ENCODE measurements at places on chromosomes 12 and 14. TPM values are rescaled to one million over a fixed set of nuclear protein-coding genes. Genes with fewer than 3 reads are reported as not detected.

DNA sequence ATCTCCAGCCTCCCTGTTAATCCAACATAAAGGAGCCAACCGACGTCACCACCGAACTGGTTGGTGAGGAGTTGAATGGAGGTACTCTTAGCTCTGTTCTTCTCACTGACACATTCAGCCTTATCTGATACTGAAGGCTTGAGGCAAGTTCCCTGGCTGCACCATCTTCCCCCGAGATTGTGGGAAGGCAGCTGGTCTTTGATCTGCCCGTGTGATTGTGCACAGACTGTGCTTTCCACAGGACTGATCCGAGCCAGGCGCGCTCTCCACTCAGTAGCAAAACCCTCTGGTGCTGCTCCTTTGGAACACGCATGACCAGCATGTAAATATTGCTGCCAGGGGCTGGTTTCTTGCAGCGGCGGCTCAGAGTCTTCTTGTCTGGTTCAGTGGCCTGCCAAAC lies 30.1 kb upstream of the DLK1 start:
- no peak for DNase-seq

GRCh38 chr12:105036937-105037649 lies 47.2 kb downstream of the ALDH1L2 start:
- DNase-seq, result no peak

DNA sequence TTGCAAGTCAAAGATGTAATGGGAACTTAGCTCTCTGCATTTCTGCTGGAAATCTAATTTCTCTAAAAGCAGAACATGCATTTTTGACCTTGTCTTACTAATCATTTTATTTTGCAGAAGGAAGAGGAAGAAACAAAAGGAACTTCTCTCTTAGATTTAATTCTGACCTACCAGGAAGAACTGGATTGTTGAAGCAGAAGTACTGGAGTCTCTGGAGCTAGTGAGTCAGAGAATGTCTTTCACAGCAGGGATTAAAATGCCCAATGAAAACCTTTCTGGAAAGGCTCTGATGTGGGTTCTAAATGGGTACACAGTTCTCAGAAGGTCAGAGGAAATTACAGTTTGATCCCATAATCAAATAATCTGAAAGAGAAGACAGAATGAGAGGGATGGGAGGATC lies 70.8 kb upstream of the GNG2 start:
- no peak for DNase-seq

DNA sequence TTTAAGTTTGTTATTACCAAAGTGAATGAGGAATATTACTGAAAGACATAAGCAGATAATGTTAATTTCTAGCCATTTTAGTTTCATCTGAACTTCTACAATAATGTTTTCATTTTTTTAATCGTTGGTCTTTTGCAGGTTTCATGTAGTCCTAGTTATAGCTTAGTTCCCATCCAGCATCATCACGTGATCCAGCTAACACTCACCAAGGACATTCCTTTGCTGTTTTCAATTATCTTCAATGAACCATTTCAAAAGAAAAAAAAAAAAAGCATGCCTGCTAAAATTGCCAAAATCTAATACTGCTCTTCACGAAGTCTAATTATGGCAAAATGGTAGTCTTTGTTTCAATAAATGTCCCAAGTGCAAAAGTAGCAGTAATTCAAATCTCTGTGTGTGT lies 187.7 kb upstream of the ATXN7L3B start:
- no peak for DNase-seq

The PTPN21 gene
- 37.7 TPM for polyA plus RNA-seq

The DNAJC22 gene
- polyA plus RNA-seq, result 26.7 TPM
